Putamen (tissue), 1 donor: ENCODE measurements at places on chromosomes 2 and 18.

DNA sequence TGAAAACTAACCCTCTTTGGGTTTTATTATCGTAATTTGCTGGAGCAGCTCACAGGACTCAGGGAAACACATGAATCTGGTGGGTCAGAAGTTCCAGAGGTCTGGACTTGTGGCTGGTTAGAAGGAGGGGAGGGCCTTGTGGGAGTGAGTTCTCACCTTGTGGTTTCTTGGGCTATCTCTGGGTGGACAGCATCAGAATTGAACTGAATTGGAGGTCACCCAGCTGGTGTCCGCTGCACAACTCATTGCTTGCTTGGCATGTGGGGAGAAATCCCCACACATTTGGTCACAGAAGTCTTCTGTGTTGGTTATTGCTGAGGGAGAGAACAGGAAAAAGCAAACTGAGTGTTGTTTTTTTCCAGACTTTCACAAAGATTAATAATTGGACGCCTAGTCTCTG is 27.5 kb downstream of the ZNF892 start:
- no peak for DNase-seq

DNA sequence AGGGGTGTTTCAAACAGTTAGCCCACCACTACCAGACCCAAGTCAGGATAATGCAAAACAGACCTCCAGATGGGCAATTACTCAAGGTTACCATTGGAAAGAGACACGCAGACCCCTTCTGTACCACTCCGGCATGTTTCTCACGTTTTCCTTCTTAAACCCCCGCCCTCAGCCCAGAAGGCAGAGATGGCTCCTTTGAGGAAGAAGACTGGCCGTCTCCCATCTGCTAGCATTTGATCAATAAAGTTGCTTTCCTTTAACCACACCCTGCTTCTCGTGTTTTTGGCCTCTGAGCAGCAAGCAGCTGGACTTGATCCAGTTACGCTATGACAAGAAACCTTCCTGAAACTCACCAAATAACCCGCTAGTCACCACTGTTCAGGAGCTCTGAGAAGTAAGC is 1012.4 kb upstream of the GYPC start:
- DNase-seq: no peak

DNA sequence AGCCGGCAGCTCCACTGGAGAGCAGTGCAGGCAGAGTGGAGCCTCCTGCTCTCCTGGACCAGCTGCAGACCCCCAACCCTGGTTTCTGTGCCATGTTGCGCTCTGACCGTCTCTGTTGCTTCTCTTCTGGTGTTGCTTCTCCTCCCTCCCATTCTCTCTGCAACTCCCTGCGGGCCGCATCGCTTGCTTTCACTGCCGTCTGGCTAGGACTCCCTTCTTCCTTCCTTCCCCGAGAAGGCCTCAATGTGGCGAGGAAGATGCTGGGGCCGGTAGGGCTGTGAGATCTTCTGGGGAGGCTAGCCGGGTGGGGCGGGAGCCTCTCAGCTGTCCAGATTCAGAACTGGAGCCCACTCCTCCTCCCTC is 6.2 kb downstream of the DNAJB2 start:
- no peak for DNase-seq

DNA sequence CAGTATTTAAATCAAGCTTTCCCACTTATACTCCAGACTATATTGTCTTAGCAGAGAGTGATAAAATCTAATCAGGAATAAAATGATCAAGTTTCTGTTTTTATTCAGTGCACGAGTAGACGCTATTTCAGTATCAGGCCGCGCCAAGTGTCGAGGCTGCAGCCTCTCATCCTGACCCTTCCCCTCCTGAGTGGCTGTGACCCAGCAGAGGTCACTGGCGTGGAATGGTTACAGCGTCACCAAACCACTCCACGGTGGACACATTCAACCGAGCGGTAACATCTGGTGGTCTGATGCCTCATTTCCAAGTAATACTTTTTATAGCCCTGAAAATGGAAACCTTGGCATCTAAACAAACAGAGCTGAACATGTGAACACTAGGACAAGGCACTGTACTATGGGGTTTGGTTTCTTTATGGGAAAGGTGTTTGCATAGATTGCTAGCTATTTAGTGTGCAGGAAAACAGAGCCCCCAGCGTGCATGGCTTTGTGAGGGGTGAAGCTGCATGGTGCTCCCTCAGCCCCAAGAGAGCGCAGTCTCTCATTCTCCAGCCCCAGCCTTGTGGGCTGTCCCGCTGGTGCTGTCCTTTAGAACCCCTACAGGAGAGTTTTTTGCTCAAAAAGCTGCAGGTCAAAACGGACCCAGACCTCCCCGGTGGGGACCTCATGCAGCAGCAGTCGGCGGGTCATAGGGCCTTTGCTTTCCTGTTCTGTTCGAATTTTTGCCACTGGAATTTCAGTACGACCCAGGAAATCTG is 28.4 kb downstream of the FAM228A start:
- no peak for DNase-seq

GRCh38 chr2:128214866-128215460 is 103.7 kb downstream of the HS6ST1 start:
- DNase-seq: no peak

GRCh38 chr2:148876595-148877402 is 1.8 kb downstream of the KIF5C start:
- DNase-seq: peak; percentile 81

DNA sequence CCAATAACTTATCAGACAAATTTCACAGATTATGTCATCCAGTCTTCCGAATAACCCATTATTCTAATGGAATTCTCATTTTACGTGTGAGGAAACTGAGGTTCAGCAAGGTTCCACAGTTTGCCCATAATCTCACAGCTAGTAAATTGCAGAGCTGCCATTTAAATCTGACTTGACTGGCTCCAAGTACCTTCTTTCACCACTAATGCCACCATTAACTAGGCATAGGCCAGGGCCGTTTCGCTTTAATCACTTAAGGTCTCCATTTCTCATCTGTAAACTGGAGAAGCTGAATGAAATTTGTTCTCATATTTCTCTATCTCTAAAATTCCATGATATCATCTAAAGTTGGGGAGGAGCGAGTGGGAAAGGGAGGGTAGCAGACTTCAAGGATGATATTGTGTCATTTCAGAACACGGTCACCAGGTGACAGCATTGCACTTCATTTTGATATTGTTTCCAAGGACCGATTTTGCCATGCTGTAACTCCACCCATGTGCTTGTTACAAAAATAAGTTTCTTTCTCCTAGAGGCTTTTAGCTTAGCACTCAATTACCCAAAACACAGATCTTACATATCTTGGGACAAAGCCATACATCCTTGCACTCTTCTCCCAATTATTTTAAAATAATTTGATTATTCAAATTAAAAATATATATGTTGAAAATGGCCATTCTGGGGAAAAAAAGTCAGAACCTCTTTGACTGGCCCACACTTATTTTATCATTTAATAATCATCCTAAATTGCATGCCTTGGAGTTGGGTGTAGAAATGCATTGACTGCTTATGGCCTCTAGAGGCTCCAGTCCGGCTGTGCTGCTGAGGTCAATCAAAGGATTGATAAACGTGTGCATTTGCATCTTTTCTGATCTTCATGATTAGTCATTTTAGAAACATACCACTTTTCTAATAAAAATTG is 123.8 kb downstream of the AKAIN1 start:
- DNase-seq: peak; percentile 12

GRCh38 chr2:70161069-70161534 is 29.7 kb downstream of the C2orf42 start:
- DNase-seq: no peak

DNA sequence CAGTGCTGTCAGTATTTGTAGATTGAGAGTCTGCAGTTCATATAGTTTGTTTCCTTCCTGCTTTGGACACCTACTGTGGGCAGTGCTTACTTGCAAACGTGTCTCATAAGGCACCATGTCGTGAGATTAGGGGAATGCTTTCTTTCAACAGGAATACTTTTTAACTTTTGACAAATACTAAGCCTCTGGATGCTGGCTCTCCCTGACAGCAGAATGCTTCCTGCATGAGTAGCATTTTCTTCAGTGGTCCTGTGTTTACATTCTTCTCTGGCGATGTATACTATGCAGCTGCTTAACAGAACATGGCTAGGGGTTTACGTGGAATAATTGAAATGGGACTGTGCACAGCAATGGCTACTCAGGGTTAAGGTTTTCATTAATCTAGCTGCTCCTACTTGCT is 807.5 kb downstream of the MBD2 start:
- DNase-seq: no peak

- DNase-seq: no peak
These were observed 170.0 kb downstream of the ETAA1 start for GRCh38 chr2:67566958-67567635.

GRCh38 chr2:144771348-144771747 is 251.4 kb upstream of the ZEB2 start:
- DNase-seq: peak; percentile 56

DNA sequence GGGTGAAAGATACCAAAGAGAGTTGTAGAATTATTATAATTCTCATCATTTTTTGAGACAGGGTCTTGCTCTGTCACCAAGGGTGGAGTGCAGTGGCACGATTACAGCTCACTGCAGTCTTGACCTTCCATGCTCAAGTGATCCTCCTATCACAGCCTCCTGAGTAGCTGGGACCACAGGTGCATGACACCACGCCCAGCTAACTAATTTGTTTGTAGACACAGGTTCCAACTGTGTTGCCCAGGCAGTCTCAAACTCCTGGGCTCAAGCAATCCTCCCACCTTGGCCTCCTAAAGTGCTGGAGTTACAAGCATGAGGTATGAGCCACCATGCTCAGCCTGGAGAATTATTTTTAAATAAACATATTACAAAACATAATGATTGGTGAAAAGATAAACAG is 92.8 kb upstream of the MSH6 start:
- no peak for DNase-seq

DNA sequence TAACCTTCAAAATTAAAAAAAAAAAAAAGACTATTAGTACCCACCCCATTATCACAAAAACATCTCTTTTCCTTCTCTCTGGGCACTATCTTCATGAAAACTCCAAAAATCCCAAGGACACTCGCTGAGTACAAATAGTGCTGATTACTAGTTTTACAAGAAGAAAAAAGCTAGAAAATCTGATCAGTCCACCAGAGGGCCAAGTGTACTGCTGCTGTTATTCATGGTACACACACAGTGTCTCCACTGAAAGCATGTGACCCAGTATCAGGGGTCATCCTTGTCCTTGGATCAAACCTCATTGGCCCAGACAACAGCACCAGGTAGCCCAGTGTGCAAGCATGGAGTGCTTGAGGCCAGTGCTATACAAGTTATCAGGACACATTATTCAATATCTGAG is 382.7 kb upstream of the KLHL29 start:
- no peak for DNase-seq

GRCh38 chr2:179261151-179261825 is 3.3 kb downstream of the SESTD1 start:
- DNase-seq: no peak

DNA sequence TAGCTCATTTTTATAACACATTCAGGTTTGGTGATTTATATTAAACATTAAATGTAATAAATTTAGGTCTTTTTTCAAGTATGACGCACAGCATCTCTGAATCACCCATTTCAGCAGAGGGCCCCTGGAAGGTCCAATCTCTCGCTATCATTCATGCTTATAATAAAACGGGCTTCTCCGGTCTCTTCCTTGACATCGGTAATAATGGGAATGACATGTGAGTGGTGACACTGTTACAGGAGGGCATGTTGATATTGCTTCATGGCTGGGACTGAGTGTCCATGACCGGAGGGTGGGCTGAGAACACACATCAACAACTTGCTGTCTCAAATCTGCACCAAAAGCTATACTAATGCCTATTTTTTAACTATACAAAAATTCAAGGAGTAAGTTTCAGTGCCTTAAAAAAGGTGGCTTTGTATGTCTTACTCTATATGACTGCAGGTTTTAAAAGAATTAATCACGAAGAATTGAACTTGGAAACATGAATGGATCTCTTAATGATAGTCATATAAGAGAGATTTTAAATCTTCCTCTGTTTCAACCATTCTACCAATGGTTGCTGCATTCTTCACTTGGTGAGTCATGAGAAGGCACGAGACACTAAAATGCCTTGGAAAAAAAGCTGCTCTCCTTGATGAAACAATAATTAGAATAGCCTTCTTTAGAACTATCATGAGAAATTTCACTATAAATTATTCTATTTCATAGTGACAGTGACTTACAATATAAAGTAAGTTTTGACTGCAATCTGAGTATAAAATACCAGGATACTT is 101.9 kb upstream of the NRP2 start:
- DNase-seq: no peak

DNA sequence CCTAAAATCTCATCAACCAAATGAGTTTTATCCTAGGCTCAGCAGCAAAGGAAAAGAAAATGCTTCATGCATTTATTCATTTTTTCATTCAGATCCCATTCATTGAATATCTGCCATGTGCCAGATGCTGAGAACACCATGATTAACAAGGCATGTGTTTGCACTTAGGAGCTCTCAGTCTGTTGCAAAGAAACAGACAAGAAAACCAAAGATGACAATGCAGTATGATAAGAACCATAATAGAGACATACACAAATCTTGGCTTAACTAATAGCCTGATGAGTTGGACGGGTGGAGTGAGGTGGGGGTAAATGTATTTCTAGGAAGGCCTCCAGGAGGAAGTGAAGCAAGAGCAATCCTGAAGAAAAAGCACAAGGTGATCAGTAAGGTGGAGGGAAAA is 177.8 kb upstream of the SCN7A start:
- DNase-seq: no peak

GRCh38 chr2:176936410-176936809 is 276.2 kb upstream of the HNRNPA3 start:
- no peak for DNase-seq

DNA sequence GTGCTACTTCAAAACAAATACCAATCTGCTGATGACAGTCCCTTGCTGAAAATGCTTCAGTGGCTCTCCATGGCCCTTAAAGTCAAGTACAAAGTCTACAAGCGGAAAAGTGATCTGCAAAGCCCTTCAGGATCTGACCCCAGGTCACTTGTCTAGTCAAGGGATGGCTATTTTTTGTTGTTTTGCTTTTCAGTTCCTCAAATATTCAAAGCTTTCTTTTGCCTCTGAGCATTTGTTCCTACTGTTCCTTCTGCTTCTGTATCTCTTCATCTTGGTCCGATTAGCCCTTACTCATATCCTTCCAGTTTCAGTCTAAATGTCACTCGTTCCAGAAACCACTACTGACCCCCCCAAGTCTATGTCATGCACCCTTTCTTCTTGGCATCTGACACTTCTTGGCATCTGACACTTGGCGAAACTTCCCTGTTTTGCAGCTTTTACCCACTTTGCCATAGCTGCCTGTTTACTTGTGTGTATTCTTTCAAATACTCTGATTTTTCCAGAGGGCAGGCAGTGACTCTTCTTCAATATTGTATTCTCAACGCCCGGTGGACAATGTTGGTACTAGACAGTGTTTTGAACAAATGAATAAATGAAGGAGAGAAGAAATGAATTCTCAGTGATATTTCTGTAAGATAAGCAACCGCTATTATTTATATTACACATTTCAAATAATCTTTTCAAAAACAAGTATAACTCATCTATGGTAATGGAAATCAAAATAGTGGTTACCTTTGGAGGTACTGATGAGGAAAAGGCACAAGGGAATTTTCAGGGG is 175.9 kb upstream of the FN1 start:
- no peak for DNase-seq
